Breast epithelium (tissue), 4 donors: ENCODE measurements at places on chromosomes 13 and 19. TPM values are rescaled to one million over a fixed set of nuclear protein-coding genes. Genes with fewer than 3 reads are reported as not detected.

DNA sequence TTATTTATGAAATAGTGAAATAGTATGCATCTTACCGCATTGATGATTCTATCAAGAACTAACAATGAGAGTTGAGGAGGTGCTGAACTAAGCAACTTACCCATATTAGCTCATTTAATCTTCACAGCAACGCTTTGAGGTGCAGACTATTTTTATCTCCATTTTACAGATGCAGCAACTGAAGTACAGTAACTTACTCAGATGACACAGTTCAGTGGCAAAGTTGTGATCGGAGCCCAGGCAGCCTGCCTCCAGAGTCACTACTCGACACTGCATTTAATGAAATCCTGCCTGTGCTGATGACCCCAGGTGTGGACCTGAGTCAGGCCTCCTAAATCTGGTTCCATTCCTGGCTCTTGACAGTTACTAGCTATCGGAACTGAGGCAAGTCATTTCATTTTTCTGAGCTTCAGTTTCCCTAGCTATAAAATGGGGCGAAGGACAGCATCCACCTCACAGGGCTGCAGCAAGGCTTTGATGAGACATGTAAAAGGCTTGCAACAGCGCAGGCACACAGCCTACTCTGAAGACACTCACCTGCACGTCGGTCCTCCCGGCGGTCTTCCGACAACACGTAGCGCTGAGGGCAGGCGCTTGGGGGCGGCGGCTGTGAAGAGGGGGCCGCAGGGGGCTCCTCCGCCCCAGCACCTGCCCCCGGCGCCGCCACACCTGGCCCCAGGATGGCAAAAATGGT is 1.5 kb downstream of the MYPOP start:
- H3K27ac ChIP-seq = no peak overlapping the region
- no peaks in the 10 kb centered on the region for H3K27me3 ChIP-seq
- H3K4me3 ChIP-seq = peak overlapping the region; percentile 79
- no peaks in the 10 kb centered on the region for H3K36me3 ChIP-seq
- DNase-seq = no peak
- H3K4me1 ChIP-seq = no peaks in the 10 kb centered on the region

DNA sequence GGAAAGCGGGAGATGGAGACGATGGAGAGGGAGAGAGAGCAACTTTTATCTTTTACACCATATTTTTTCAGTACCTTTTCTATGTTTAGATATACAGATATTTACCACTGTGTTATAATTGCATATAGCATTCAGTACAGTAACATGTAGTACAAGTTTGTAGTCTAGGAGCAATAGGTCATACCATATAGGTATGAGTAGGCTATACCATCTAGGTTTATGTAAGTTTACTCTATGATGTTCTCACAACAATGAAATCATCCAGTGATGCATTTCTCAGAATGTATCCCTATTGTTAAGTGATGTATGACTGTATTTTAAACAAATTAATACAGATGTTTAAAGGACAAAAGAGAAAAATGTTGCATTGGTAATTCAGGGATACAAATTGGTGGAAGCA is 136.1 kb downstream of the PDS5B start:
- no peaks in the 10 kb centered on the region for H3K36me3 ChIP-seq
- H3K4me1 ChIP-seq = no peaks in the 10 kb centered on the region
- no peaks in the 10 kb centered on the region for H3K27me3 ChIP-seq
- H3K27ac ChIP-seq = no peak overlapping the region
- H3K4me3 ChIP-seq = no peak overlapping the region

DNA sequence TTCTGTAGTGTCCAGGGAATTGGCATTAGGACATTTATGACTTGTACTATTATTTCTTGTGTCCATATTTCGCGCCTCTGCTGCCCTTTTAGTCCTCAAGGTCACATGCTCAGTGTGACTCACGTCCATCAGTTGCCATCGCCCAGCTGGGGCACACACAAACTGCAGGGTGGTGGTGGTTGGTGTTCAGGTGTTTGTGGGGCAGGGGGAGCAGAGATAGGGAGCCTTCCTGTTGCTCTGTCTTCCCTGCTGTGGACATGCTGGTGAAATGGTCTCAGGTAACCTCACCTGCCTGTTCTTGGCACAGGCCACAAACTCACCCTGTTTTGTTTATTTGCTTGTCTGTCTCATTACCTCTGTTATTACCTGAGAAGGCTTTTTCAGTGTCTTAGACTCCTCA is 22.4 kb downstream of the PRR12 start:
- no peak for DNase-seq
- no peaks in the 10 kb centered on the region for H3K4me1 ChIP-seq
- peaks cover 7% of the 10 kb centered on the region for H3K36me3 ChIP-seq
- peak overlapping the region; percentile 35 for H3K27ac ChIP-seq
- no peak overlapping the region for H3K4me3 ChIP-seq
- no peaks in the 10 kb centered on the region for H3K27me3 ChIP-seq

GRCh38 chr19:51663650-51664049 is 17.0 kb upstream of the SIGLEC14 start:
- no peaks in the 10 kb centered on the region for H3K36me3 ChIP-seq
- H3K27ac ChIP-seq = no peak overlapping the region
- DNase-seq = no peak
- no peak overlapping the region for H3K4me3 ChIP-seq

DNA sequence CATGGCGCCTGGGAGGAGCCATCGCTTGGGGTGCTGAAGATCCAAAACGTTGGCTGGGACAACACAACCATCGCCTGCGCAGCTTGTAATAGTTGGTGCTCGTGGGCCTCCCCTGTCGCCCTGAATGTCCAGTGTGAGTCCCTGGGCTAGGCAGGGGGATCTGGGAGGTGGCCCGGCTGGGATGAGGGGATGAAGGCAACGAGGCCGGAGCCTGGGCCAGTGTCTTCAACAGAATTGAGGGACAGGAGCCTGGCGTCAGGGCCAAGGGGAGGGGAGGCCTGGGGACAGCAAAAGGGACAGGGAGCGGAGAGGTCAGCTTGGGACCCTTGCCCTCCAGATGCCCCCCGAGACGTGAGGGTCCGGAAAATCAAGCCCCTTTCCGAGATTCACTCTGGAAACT is 6.7 kb upstream of the FFAR1 start:
- no peaks in the 10 kb centered on the region for H3K36me3 ChIP-seq
- no peak overlapping the region for H3K4me3 ChIP-seq
- H3K27ac ChIP-seq = no peak overlapping the region
- DNase-seq = no peak

- no peak for DNase-seq
- H3K4me3 ChIP-seq = no peak overlapping the region
- H3K4me1 ChIP-seq = no peaks in the 10 kb centered on the region
Observed at GRCh38 chr13:111936267-111936925, 130.6 kb upstream of the SOX1 start.

DNA sequence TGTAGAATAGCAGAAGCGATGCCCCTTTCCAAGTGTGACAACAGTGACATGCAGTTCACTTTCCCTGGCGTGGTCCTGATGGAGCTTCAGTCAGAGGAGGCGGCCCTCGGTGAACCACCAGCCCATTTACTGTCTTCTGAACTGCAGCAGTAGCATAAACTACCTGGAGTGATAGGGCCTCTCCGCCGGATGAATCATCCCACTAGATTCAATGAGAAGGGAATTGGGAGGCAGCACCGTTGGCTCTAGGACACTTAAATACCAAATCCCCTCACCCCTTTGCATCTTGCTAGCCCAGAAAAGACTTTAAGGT is 112.8 kb upstream of the GPR12 start:
- H3K4me3 ChIP-seq = no peak overlapping the region
- no peaks in the 10 kb centered on the region for H3K36me3 ChIP-seq
- no peaks in the 10 kb centered on the region for H3K4me1 ChIP-seq
- no peak for DNase-seq

DNA sequence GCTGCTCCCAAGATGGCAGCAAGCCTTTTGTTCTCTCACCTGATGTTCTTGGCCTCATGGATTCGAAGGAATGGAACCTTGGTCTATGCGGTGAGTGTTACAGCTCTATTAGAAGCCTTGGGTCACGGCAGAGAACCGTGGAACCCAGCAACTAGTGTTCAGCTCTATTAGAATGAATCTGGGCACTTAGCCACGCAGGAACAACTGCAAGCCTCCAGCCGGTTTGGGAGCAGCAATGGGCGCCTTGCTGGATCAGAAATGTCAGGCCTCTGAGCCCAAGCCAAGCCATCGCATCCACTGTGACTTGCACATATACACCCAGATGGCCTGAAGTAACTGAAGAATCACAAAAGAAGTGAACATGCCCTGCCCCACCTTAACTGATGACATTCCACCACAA is 1100.7 kb upstream of the PRR20A start:
- H3K36me3 ChIP-seq = no peaks in the 10 kb centered on the region
- no peak for DNase-seq
- no peak overlapping the region for H3K27ac ChIP-seq
- no peaks in the 10 kb centered on the region for H3K4me1 ChIP-seq
- H3K4me3 ChIP-seq = no peak overlapping the region

DNA sequence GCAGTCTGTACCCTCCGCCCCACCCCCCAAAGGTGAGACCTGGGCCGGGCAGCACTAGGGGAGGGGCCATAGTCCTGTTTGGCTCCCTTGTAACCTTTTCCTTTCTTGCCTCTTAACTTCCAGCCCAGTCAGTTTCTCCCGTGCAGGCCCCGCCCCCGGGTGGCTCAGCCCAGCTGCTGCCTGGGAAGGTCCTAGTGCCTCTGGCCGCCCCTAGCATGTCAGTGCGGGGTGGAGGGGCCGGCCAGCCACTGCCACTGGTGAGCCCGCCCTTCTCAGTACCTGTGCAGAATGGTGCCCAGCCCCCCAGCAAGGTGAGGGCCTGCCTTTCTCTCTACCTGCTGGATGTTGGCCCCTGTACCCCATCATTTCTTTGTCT is 10.5 kb upstream of the PRR19 start:
- H3K36me3 ChIP-seq = no peaks in the 10 kb centered on the region
- H3K4me3 ChIP-seq = no peak overlapping the region
- H3K27ac ChIP-seq = no peak overlapping the region
- no peaks in the 10 kb centered on the region for H3K27me3 ChIP-seq
- H3K4me1 ChIP-seq = no peaks in the 10 kb centered on the region

- H3K4me3 ChIP-seq = no peak overlapping the region
- no peaks in the 10 kb centered on the region for H3K27me3 ChIP-seq
- no peaks in the 10 kb centered on the region for H3K36me3 ChIP-seq
Observed at GRCh38 chr13:34044041-34044440, 226.1 kb downstream of the RFC3 start.

GRCh38 chr19:13887517-13887916 is 10.6 kb downstream of the NANOS3 start:
- peak overlapping the region; percentile 97 for H3K27ac ChIP-seq
- H3K4me3 ChIP-seq = no peak overlapping the region
- DNase-seq = no peak
- H3K27me3 ChIP-seq = no peaks in the 10 kb centered on the region

GRCh38 chr19:52066258-52066863 is 17.7 kb upstream of the ZNF432 start:
- H3K4me1 ChIP-seq = no peaks in the 10 kb centered on the region
- no peaks in the 10 kb centered on the region for H3K27me3 ChIP-seq
- DNase-seq = no peak
- H3K4me3 ChIP-seq = peak overlapping the region; percentile 24
- no peak overlapping the region for H3K27ac ChIP-seq
- peaks cover 26% of the 10 kb centered on the region for H3K36me3 ChIP-seq

- H3K27ac ChIP-seq = no peak overlapping the region
- DNase-seq = no peak
- H3K4me3 ChIP-seq = no peak overlapping the region
- H3K27me3 ChIP-seq = no peaks in the 10 kb centered on the region
Observed at GRCh38 chr13:43293008-43293407, 269.6 kb downstream of the DNAJC15 start.

DNA sequence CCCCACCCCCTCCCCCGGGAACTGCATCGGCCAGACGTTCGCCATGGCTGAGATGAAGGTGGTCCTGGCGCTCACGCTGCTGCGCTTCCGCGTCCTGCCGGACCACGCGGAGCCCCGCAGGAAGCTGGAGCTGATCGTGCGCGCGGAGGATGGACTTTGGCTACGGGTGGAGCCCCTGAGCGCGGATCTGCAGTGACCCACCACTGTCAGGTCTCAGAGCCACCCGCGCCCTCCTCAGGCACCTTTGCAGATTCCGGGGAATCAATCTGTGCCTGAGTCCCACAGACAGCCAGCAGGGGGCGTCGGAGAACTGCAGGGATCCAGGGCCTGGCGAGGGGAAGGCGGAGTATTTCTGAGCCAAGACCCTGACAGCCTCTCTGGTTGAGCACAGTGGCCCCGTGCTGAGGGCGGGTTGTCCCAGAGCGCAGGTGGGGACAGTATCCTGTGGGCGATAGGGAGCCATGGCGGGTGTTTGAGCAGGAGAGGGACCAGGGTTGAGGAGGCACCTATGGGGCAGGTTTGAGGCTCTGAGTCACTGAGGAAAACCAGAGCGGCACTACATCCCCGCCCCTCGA is 30.4 kb upstream of the CYP4F8 start:
- H3K27ac ChIP-seq = no peak overlapping the region
- H3K4me1 ChIP-seq = no peaks in the 10 kb centered on the region
- H3K36me3 ChIP-seq = no peaks in the 10 kb centered on the region
- DNase-seq = peak; percentile 54

GRCh38 chr19:2675892-2676291 is 26.6 kb downstream of the GNG7 start:
- H3K4me1 ChIP-seq = no peaks in the 10 kb centered on the region
- peak; percentile 80 for DNase-seq
- H3K36me3 ChIP-seq = no peaks in the 10 kb centered on the region
- no peak overlapping the region for H3K4me3 ChIP-seq

DNA sequence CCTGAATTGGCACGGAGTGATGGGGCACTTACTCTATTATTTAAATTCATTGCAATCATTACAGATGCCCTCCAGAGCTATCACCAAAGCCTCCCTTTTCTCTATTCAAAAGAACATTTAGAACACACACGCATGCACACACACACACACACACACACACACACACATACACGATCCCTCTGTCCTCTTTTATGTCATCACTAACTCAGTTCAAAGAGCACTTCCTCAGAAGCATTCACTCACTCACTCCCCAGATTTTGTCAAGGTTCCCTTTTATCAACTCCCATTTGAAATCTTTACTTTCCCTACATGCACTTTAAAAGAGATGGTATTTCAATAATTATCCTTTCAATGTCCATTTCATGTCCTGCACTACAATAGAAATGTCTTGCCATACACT is 22.4 kb upstream of the IGFL4 start:
- H3K36me3 ChIP-seq = no peaks in the 10 kb centered on the region
- no peak overlapping the region for H3K4me3 ChIP-seq
- DNase-seq = no peak
- H3K27me3 ChIP-seq = no peaks in the 10 kb centered on the region

DNA sequence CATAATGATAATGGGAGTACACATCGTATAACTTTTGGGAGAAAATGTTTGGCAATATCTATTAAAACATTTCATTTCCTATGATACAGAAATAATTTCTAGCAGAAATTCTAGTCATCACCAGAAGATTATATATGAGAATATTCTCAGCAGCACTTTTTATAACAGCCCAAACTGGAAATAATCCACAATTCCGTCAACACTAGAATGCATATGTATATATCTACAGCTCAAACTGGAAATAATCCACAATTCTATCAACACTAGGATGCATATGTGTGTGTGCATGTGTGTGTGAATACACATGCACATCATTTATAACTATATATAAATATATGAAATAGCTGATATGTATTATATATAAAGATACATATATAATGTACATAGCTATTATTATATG is 408.0 kb upstream of the KLHL1 start:
- no peak overlapping the region for H3K27ac ChIP-seq
- H3K4me3 ChIP-seq = no peak overlapping the region
- no peaks in the 10 kb centered on the region for H3K36me3 ChIP-seq
- DNase-seq = no peak

The PINLYP gene
- total RNA-seq = 6.9 TPM

The GARIN5A gene
- total RNA-seq = 1.3 TPM

The COL5A3 gene
- total RNA-seq = 32.2 TPM

The BICRA gene
- total RNA-seq = 8.3 TPM

The OVOL3 gene
- total RNA-seq = not detected

The KLK5 gene
- total RNA-seq = 16.1 TPM

The INAFM1 gene
- total RNA-seq = 7.2 TPM

The SLC35E1 gene
- total RNA-seq = 39.2 TPM

The ZNF577 gene
- 21.0 TPM for total RNA-seq

The ANKLE1 gene
- total RNA-seq = 1.6 TPM

The ZNF208 gene
- total RNA-seq = 57.7 TPM
